ENCODE measurements at places on chromosomes 3 and 15.

DNA sequence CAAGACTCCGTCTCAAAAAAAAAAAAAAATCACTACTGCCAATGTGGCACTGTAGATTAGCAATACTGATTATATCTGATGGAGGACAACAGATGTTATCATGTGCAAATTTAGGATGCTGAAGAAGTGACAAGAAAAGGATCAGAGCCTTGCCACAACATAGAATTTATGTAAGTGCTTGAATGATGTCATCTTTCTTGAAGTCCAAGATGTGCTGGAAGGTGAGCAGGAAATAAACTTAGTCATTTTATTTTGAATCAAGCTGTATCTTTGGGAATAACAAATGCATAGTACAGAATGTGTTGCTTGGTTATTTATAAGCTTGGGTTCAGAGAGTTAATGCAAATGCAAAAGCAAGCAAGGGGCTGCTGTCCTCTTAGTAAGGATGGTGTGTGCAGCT, 47.1 kb downstream of the IL12A start:
- DNase-seq: no peak

DNA sequence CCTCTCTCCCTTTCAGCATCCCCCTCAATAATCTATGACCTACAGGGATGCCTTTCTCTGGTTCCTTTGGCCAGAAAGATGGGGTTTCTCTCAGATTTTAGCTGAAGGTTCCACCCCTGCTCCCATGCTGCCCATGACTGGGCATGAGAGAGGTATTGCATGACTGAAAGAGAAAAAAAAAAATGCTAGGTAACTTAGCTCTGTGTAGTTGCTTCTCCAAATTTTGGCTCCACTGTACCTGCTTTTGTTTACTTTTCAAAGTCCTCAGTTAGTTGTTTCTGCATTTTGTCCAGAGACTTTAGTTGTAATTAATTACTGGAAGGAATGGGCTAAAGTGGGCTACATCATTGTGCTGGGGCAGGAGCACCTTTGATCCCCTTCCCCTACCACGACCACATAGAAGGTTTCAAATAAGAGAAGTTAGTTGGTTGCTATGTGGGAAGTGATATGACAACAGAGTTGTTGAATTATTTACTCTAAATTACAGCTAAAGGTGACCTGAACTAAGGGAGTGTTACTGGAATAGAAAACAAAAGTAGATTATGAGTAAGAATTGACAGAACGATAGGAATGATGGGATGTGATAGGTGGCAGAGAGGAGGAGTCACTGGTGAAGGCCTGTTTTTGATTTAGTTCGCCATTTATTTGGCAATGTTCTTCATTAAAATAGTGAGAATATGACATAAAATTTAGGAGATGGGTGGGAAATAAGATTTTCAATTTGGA, 605.4 kb upstream of the NR2F2 start:
- no peak for DNase-seq

- DNase-seq: no peak
Measured at GRCh38 chr3:28013864-28014473, 227.4 kb upstream of the CMC1 start.

GRCh38 chr3:177321819-177322218, 124.5 kb upstream of the TBL1XR1 start:
- DNase-seq: no peak

GRCh38 chr3:97949743-97950142, 22.5 kb downstream of the RIOX2 start:
- no peak for DNase-seq

DNA sequence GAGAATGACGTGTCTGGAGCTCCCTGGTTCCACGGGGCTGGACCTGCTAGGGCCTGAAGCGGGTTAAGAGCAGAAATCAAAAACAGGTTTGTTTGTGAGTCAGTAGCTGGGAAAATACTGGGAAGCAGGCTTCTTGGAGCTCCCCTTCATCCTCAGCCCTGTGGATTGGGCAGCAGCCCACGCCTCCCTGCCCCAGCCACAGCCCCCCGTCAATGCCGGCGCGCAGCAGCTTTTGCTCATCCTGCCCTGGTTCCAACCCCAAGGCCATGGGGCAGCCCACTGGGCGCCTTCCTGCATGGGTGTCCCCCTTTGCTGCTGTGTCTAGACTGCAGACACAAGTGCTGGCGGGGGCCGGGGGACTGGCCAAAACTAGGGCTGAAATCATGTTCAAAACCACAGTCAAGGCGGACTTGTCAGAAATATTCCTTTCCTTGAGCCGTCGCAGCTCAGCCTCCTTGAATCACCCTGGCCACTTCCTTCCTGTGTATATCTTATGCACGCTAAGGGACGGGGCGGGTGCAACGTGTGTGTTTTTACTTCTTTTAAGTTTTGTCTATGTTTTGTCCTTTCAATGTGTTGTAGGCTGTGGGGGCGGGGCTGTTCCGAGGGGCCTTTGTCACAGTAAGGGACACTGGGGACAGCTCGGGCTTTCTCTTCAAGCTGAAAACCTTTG, 108.1 kb downstream of the KLF13 start:
- DNase-seq: no peak

GRCh38 chr15:91047545-91048199, 25.3 kb upstream of the VPS33B start:
- DNase-seq: peak; percentile 13

- DNase-seq: no peak
Measured at GRCh38 chr15:75232252-75232813, 25.8 kb upstream of the GOLGA6C start.

DNA sequence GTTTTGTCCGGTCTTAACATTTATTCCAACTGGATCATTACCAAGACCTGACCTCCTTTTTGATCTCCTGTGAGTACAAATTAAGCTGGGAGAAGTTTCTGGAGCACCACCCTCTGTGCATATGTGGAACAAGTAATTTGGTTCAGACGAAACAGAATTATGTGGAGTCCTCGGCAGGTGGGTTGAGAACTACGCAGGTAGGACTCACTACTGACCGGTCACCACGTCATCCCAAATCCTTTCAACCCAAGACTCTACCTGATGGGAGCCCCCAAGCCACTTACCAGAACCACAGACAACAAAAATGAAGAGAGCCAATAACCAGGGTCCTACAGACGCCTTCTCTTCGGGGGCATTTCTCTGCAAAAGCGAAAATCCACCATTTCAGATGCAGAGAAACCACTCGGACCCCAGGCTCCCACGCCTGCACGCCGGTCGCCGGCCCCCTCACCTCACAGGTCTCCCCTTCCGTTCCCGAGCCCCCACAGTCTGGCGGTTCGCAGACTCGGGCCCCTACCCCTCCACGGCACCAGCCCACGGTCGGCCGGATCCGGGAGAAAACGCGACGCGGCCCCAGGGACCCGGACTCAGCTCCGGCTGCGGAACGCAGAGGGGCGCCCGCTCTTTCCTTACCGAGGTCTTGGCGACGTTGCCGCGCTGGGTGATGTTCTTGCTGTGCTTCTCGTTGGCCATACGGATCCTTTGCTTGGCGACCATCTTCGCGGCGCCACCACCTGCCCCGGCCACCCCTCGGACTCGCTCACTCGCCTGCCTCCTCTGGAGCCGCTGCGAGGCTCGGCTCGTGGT, 674 bp downstream of the SERP1 start:
- peak; percentile 29 for DNase-seq

- DNase-seq: no peak
Measured at GRCh38 chr15:39549912-39550311, 31.0 kb upstream of the THBS1 start.

GRCh38 chr3:128584412-128585020, 66.1 kb downstream of the RPN1 start:
- DNase-seq: peak; percentile 85

DNA sequence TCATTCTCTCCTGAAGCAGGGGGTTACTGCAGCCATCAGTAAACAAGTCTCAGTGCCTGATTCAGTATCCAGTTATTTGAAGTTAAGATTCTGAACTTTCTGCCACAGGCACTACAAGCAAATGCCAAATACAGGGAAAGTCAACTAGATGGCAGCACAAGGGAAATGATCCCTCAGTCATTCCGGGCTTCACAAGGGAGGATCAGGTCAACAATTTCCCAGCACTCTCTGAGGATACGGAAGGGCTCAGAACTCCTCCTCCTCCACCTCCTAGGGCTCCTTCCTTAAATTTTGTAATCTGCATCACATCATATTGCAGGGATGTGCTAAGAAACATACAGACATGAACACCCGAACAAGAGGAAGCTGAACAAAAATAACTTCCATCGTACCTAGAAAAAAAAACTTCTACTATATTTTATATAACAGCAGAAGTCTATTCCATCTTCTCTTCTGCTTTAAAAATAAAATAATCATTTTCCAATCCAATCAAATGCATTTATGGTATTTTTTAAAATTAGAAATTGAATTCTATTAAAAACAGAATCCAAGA, 187.1 kb downstream of the FMN1 start:
- DNase-seq: peak; percentile 35

GRCh38 chr3:152595975-152596821, 238.7 kb upstream of the P2RY1 start:
- peak; percentile 6 for DNase-seq

DNA sequence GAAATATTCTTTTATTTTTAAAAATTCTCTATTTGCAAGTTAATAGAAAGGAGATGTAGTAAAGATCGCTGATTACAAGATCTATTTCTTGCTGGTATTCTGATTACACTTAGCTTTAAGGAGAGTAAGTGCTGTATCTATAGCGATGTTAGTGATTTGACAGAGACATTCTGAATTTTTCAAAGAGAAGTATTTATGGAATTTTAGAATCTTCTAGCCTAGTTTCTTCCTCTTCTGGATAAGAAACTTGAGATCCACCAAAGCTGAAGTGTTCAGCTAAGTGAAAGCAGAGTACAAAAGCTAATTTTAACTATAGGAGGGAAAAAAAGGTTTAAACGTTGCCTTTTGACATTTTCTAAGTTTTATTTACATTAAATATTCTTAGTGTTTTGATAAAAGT, 72.1 kb upstream of the RARB start:
- DNase-seq: no peak

DNA sequence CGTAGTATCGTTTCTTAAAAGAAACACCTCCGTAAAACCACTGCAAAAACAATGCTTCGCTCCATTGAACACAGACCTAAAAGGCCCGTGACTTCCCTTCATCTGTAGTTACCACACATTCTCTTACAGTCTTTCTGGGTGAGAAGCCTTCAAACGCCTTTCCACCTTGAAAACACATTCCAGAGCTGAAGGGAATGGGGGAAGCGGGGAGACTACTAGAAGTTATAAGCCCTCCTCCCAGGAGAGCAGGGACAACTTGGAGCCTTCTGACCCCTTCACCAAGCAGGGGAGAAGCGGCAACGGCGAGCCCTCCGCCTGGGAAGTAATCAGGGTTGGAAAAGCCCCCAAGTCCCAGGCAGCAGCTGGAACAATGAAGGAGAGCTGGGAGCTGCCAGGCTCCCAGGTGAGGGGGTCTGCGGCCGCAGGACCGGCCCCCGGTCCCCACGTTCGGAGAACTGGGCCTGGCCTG, 461 bp downstream of the SECISBP2L start:
- peak; percentile 57 for DNase-seq

GRCh38 chr3:170296703-170297102, 60.8 kb upstream of the SKIL start:
- no peak for DNase-seq

DNA sequence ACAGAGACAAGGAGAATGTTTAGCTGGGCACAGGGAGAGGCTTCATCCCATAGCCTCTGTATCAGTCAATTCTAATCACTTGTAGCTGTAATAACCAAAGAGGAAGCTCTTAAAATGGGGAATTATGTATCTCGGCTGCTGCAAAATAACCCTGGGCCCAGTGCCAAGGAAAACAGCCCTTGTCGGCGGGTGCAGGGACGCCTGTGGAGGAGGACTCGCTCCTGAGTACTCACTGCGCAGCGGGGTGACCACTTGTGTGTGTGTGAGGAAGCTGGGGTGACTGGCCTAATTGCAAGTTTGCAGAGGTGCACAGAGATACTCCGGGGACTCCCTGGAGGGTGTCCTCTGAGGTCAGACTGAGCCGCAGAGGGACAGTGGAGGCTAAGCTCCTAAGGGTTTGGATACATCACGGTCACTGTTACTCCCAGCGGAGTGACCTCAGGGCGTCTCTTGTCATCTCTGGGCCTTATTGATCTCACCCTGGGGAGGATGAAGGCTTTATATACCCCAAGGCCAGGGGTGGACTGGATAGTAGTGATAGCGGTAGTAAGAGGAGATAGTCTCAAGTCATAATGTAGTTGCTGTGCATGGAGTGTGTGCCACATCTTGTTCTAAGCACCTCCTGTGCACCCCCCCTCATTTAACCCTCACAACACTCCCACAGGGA, 37.2 kb downstream of the SLC6A6 start:
- peak; percentile 94 for DNase-seq

DNA sequence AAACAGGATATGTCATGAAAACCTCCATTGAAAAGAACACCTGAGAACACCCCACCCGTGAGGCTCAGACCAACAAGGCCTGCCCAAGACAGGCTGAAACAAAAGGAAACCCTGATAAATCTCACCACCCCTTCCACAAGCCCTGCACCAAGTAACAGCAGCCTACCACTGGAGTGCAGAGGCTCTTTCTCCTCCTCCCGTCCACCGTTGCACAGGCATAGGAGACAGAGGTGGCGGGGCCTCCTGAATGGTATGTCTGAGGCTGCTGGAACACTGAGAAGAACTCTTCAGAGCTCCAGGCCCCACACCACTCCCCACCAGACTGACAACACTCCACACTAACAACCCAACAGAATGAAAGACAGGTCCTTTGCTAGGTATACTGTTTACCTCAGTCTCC, 21.4 kb downstream of the CHDH start:
- DNase-seq: no peak

DNA sequence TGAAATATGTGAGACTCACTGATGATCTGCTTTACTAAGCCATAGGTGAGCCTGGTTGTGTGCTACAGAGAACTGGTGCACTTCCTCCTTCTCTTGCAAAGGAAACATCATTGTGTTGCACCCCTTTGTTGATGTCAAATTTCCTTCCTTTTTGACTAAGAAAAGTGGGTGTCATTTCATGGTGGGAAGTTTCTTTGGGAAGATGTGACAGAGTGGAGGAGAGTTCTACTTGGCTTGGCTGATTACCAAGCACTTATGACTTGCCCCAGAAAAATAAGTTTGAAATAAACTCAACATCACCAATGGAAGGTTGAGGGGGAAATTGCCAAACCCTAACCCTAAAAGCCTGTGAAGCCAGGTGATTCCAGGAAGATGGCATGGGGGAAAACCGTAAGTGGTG, 53.5 kb upstream of the KIF23 start:
- DNase-seq: no peak

GRCh38 chr15:75533945-75534344, 45.2 kb downstream of the PTPN9 start:
- DNase-seq: no peak

DNA sequence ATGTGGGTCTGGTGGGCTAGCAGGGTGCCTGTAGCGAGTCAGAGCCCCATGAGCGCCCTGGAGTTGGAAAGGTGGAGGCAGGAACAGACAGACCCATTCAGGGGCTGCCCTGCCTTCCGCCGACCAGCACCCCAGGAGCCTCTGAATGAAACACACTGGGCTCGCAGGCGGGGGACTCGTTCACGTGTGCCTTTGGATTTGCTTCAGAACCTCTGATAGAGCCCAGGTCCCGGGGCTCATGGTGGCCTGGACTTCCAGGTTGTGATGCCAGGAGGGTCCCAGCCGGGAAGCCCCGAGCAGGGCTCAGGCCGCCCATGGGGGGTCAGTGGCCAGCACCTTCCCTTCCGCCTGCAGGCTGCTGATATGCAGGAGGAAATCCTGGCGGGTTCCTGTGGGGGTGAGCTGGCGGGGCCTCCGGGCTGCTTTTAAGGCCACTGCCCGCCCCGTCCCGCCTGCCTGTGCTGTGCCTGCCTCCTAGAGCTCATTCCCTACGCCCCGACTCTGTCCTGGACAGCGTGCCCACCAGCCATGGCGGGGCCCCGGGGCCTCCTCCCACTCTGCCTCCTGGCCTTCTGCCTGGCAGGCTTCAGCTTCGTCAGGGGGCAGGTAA, at the start of gene STAB1:
TSS of gene STAB1 (plus strand) at position 453 of the 610 bp plus-strand sequence. CDS start at position 529, 76 bp downstream.
- no peak for DNase-seq
